ENCODE measurements at places on chromosomes 4 and X.

GRCh38 chrX:43469391-43470054, 186.6 kb upstream of the MAOA start:
- DNase-seq, result no peak

GRCh38 chr4:1255151-1255550, 6.2 kb upstream of the CTBP1 start:
- no peak for DNase-seq

- DNase-seq, result no peak
Measured at GRCh38 chr4:5191831-5192230, 140.6 kb downstream of the STK32B start.

- DNase-seq, result no peak
Measured at GRCh38 chrX:107766470-107767150, 9.0 kb downstream of the TSC22D3 start.

GRCh38 chrX:53421125-53421524, 1.3 kb downstream of the SMC1A start:
- no peak for DNase-seq

GRCh38 chr4:159446266-159446976, 343.5 kb downstream of the RAPGEF2 start:
- peak; percentile 60 for DNase-seq

- peak; percentile 88 for DNase-seq
Measured at GRCh38 chr4:88623097-88623496, 30.8 kb downstream of the HERC3 start.

GRCh38 chr4:24067367-24068193, 177.7 kb upstream of the PPARGC1A start:
- peak; percentile 25 for DNase-seq

DNA sequence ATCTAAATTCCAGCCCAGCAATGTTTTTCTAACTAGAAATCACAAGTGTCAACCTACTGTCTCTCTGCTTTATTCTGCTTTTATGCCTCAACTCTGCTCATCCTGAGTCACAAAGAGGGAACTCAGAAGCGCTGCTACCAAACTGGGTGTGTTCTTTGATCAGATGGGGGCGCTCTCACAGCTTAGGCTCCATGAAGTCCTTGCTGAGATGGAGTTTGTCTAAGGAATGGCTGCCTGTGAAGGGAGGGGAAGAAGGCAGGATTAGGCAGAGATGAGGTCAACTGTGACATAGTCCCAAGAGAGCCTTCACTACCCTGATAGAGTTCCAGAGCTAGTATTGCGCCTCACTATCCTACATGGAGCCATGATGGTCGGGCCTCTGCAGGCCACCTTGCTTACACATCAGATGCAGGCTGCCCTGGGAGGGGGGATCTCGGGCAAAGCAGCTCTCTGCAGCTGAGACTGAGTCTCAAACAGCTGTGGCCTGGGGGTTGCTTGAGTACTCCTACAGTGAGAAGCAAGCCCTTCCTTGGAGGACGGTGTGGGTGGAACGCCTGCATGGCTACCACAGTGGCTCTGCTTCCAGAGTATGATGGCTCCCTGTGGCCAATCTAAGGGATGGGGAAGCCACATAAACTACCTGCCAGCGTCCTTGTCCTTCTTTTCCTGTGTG, 219.9 kb downstream of the CCNG2 start:
- DNase-seq, result no peak

GRCh38 chr4:7153711-7154110, 38.6 kb upstream of the SORCS2 start:
- DNase-seq, result no peak

GRCh38 chrX:38061335-38061734, 55.0 kb downstream of the SYTL5 start:
- no peak for DNase-seq

GRCh38 chr4:14524276-14524675, 478.0 kb upstream of the CPEB2 start:
- DNase-seq, result no peak

DNA sequence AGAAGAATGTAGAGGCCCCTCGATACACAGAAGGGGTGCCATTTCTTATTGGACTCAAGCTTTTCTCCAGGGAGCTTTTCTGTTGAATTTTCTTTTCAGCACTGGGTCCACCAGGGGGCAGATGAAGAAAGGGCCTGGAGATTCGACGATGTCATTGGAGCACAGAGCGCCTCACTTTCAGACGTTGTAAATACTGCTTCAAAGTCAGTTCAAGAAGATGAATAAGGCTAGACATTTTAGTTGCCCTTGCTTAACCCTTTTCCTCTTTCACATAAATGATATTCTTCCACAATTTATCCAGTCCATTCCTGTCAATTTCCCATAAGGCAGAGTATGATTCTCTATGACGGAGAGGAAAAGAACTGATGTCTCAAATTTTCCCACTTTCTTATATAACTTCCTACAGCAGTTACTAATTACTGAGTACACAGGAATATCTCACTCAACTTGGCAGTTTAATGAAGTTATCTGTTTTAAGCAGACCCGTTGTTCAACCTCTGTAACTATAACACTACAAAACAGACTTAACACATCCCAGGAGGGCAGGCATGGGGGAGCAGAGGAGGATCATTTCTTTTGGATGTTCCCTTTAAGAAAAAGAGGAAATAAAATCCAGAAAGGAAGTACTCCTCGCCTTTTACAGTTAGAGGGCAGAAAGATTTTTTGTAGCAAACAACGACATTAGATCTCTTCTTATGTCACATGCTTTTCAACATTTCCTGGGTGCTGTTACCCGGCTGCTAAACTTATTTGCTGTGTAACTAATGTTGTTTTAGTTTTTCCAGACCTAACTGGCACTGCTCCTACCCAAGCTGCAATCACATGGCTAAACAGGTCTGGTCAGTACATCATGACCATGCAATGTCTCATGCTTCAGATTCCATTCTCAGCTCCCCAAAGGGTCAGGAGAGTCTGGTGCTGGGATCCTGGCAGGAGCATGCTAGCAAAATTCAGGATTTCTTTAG, 12.2 kb upstream of the CENPU start:
- DNase-seq, result peak; percentile 56

- no peak for DNase-seq
Measured at GRCh38 chr4:74453037-74453635, 8.2 kb downstream of the AREG start.

DNA sequence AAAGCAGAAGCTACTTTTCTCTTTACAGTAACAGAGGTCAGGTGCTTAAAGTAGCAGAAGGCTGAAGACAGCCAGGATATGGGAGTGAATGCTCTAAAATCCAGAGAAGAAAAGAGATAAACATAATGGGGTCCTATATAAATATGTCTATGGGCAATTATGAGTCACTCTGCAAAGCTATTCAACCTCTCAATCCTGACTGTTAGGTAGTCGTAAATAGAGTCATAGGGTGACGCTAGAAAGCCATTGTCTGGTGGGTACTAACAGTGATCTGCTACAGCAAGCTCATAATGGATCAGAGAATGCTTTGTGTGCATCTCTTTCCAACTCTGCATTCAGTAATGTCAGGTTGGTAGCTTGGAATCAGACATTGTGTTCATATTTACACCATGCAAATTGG, 53.5 kb upstream of the PDE5A start:
- DNase-seq, result no peak

- no peak for DNase-seq
Measured at GRCh38 chr4:112073181-112073580, 72.1 kb upstream of the FAM241A start.

GRCh38 chr4:16337936-16338335, 111.7 kb upstream of the TAPT1 start:
- no peak for DNase-seq

DNA sequence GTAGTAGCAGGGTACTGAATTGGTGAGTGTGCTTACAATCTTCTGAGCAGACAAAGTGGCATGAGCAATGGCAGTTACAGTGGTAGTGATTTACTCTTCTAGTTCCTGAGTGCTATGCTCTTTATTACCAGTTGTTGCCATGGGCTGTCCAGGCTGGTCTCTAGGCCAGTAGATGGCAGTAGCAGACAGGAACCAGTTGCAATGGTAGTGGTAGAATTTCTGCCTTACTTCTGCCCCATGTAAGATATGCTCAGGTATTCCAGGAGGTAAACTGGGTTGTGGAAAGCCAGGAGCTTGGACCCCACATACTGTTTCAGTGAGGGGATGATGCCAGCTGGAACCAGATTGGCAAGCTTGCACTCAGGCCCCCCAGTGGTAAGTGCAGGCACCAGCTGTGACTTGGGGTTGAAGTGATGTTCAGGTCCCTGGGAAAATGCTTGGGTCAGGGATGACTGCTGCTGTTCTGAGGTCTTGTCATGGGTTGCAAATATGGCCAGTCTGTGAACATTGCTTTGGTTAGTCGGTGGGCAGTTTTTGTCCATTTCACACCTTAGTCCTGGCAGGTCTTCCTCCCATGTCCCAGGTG, 63.0 kb upstream of the ZXDB start:
- DNase-seq, result no peak

- peak; percentile 28 for DNase-seq
Measured at GRCh38 chrX:153970357-153971123, 1.1 kb downstream of the HCFC1 start.

DNA sequence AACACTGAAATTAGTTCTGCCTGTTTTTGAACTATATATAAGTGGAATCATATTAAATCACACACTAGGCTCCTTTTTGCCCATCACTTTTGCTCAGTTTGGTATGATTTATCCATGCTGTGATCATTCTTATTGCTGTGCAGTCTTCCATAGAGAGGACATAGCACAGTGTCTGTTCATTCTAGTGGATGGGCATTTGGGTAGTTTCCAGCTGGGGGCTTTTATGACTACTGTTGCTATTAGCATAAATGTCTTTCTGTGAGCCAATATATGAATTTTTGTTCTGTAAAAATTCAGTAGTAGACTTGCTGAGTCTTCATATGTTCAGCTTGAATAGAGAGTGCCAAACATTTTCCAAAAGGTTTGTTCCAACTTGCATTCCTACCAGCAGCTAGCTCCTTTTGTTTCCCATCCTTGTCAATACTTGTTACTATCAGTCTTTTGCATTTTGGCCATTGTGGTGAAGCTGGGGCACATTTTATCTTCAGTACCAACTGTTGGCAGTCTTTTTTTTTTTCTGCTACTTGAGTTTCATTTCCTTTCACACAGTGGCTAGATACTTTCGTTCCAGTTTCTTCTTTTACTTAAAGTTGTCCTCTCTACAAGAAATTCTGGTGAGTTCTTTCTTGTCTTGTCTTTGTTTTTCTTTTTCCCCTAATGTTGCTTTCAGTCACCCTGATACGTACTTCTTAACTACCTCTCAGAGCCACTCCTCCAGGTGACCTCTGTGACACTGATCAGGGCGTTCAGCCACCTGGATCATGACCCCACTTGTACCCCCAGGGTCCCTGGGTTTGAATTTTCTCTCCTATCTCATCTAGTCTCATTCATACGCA, 87.0 kb downstream of the ANXA3 start:
- no peak for DNase-seq

GRCh38 chrX:154305541-154306205, 10.1 kb downstream of the TKTL1 start:
- DNase-seq, result no peak

GRCh38 chr4:69843932-69844331, 16.0 kb downstream of the SULT1E1 start:
- DNase-seq, result no peak

DNA sequence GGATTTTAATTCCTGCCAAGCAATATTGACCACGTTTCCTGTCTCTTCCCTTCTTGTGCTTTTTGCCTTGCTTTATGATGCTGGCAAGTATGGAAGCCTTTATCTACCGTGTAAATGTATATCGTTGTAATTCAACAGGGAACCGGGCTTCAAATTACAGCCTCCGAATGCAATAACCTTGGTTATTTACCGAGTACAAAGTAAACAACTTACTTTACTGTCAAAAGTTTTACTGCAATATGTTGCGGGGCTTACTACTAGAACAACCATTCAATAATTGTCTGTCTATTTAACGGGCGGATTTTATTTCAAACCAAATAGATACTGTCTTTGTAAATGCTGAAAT, 73.1 kb downstream of the PALLD start:
- DNase-seq, result no peak

- no peak for DNase-seq
Measured at GRCh38 chrX:120408168-120408567, 46.3 kb downstream of the ATP1B4 start.
